ENCODE measurements at places on chromosomes 2 and 18.

- no peak for DNase-seq
Measured at GRCh38 chr2:157443090-157443489, 799 bp downstream of the CYTIP start.

DNA sequence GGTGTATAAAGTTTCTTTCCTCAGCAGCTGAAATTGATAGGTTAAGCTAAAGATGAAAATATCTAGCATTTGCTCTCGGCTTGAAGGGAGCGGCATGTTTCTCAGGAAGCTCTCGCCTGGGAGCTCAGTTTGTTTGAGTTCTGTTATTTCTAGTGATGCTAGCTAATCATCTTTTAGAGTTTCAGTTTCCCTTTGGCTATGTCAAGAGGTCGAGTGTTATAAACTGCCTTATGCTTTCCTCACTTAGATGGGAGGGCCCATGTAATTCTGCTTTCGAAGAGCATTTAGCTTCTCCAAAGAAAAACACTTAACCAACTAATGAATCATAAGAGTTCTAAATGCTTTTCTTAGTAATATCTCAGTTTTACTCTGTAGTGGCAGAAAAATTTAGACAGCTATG lies 33.6 kb downstream of the PLCL1 start:
- peak; percentile 15 for DNase-seq

GRCh38 chr2:22282220-22282619 lies 1102.8 kb upstream of the KLHL29 start:
- no peak for DNase-seq

- no peak for DNase-seq
Measured at GRCh38 chr18:22189449-22190166, 20.2 kb downstream of the GATA6 start.

DNA sequence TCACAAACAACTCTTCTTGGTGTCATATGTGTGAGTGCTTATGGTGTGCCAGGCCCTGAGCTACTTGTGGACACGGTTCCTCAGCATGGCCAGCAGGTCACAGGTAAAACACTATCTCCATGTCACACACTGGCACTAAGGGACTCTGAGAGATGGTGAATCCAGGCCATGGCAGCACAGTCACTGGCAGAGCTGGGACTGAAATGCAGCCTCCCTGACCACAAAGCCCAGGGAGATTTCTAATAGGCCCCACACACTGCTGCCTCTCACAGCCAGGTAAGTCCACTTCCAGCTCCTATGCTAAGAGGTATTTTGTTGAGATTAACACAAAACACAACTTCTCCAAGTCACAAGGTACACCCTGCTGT lies 92.0 kb downstream of the ACTR2 start:
- no peak for DNase-seq
